Lung microvascular endothelial cell (primary cell): ENCODE measurements at places on chromosomes 5 and 9.

GRCh38 chr9:84447305-84447704 is 106.7 kb upstream of the SLC28A3 start:
- no peak for DNase-seq

DNA sequence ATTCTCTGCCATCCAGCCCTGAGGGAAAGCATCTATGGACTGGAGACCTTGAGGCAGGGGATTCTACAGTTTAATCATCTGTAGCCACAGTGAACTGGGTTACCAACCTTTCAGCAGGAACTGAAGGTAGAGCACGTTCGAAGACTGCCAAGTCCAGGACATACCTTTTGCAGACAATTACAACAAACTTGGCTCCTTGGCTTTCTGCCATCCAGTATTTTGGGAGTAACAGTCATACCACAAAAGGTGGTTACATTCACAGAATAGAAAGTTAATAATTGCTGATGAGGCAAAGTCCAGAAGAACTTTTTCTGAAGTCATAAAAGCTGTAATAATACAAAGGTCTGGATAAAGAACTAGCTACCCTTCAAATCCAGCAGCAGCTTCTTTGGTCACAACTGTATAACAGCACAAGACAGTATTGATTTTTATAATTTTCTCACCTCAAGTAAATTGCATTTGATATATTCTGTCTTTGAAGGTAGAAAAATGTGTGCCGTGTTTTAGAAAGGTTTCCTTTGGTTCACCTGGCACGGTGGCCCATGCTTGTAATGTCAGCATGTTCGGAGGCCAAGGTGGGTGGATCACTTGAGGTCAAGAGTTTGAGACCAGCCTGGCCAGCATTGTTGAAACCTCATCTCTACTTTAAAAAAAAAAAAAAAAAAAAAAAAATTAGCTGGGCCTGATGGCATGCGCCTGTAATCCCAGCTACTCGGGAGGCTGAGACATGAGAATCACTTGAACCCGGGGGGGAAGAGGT is 236.6 kb downstream of the NR3C1 start:
- DNase-seq, result no peak

GRCh38 chr5:53170746-53171349 is 61.3 kb upstream of the MOCS2 start:
- peak; percentile 64 for DNase-seq

GRCh38 chr5:14879937-14880589 is 8.5 kb upstream of the ANKH start:
- DNase-seq, result no peak

DNA sequence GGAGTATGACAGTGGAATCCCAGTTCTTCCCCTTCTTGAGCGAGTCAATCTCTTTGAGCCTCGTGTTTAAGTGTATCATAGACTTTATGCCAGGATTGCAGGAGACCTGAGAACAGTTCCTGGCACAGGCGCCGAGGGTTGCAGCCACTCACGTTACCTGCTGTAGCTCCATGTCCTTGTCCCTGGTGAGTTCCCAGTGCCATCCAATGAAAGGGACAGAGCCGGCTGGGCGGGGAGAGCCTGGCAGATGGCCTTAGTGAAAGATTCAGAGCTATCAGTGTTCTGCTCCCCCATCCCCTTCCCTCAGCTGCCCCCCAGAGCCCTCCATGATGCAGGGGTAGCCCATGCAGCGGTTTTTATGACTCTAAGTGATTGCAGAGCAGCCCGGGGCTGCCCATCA is 554.0 kb downstream of the BNC2 start:
- DNase-seq, result no peak

- no peak for DNase-seq
These were observed 2.9 kb upstream of the CAMSAP1 start for GRCh38 chr9:135910216-135910615.

DNA sequence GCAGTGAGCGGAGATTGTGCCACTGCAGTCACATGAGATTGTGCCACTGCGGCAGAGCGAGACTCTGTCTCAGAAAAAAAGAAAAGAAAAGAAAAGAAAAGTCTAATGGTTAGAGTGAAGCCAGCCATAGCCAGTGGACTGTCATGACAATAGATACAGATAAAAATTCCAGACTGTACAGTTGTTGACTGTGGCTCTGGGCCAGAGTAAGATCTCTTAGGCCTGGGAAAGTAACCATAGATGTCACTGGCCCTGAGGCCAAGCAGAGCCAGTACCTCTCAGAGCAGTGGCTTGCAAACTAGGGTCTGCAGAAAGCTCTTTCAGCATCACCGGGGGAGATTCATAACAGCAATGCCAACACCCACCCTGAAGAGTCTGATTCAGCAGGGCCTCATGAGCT is 44.1 kb upstream of the SUB1 start:
- peak; percentile 75 for DNase-seq

- peak; percentile 67 for DNase-seq
These were observed 94.6 kb upstream of the HMHB1 start for GRCh38 chr5:143717400-143717799.

GRCh38 chr5:1139331-1140170 is 27.7 kb upstream of the SLC12A7 start:
- no peak for DNase-seq

- DNase-seq, result no peak
These were observed 381.6 kb downstream of the TMEM38B start for GRCh38 chr9:106075960-106076327.

GRCh38 chr5:83374547-83374946 is 97.0 kb upstream of the VCAN start:
- no peak for DNase-seq

- peak; percentile 15 for DNase-seq
These were observed 909 bp downstream of the SLC36A1 start for GRCh38 chr5:151448038-151448985.

DNA sequence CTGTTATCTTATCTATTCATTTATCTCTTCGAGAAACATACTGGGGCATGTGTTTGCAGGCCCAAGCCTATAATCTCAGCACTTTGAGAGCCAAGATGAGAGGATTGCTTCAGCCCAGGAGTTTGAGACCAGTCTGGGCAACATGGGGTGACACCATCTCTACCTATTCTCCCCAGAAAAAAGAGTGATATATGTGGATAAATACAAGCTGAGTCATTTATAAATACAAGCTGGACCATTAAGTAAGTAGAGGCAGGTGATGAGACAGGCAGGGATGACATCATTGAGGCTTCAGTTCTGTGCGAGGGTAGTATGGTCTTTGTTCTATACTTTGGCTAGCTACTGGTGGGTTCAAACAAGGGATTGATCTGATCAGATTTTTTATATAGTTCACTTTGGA is 25.6 kb downstream of the PBX3 start:
- no peak for DNase-seq

GRCh38 chr9:113631871-113632665 is 168.5 kb downstream of the RGS3 start:
- no peak for DNase-seq

- DNase-seq, result no peak
These were observed 254.6 kb upstream of the SLC24A2 start for GRCh38 chr9:20043461-20043860.

DNA sequence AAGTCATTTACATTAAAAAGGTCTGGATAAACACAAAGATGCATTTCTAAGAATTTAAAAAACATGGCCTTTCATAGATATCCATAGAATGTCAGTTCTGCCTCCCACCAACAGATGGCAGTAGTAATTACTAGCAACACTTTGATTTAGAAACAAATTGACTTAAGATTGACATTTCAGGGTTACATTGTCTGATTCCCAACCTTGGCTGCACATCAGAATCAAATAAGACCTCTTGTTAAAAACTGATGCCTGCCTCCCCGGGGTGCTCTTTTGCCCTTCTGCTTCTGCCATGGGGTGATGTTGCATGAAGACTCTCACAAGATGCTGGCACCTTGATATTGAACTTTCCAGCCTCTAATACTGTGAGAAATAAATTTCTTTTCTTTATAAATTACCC is 146.2 kb upstream of the GPR151 start:
- DNase-seq, result peak; percentile 56

DNA sequence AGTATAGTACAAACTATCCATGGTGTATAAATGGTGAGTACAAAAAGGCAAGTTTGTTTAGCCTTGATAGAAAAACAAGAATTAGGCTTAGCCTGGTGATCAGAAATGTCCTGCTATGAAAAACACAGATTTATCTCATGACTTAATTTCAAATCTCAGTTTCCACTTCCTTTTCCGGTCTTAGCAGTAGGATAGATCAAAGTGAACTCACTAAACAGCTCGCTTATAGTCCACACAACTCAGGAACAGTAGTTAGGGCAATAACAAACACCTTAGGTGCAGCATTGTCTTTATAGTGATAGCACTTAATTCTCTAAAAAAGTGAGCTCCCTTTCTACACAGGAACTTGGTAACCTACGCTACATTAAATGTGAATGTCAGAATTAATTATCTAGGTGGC is 11.4 kb downstream of the GOLGA1 start:
- no peak for DNase-seq

GRCh38 chr9:20563917-20564316 is 58.4 kb downstream of the MLLT3 start:
- DNase-seq, result no peak

DNA sequence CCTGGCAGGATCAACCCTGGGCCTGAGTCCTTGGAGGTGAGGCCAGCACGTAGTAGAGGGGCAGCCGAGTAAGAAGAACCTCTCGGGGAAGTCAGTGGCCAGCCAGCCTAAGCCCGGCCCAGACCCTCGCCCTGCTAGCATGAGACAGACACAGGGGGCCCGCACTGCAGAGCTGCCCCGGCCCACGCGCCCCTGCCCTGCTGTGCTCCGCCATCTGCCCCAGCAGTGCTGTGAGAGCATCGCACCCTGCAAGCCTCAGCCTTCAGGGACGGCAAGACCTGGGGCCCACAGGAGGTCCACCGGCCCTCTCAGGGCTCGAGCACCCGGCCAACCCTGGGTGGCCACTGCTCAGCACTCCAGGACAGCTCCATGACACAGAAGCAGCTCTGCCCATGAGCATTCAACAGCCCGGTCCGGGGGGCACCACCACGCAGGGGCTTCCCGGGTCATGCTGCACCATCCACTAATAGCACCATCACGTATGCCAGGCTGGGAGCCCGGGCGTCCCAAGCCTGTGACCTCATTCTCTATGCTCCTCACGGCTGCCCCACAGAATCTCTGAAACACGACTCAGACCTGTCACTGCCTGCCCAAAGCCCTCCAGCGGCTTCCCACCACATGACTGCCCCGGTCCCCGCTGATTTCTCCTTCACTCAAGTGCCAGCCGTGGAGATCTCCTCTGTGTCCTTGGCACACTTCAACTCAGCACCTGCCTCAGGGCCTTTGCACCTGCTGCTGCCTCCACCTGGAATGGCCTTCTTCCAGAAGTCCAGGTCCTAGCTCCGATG is 38.1 kb downstream of the ADAMTS2 start:
- DNase-seq, result no peak

DNA sequence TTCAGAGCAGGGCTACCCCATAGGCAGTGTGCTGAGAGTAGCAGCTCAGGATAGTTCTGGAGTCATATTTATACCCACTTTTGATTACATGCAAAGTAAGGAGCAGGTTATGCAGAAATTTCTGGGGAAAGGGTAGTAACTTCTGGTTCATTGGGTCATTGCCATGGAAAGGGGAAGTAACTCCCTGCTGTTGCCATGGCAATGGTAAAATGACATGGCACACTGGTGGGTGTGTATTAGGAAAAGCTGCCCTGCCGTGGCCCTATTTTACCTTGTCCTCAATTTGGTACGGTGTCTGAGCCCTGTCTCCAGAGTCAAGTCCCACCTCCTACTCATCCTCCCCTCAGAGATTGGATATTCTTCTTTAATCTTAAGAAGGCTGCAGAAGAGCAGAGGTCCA is 526.7 kb upstream of the TYRP1 start:
- no peak for DNase-seq

DNA sequence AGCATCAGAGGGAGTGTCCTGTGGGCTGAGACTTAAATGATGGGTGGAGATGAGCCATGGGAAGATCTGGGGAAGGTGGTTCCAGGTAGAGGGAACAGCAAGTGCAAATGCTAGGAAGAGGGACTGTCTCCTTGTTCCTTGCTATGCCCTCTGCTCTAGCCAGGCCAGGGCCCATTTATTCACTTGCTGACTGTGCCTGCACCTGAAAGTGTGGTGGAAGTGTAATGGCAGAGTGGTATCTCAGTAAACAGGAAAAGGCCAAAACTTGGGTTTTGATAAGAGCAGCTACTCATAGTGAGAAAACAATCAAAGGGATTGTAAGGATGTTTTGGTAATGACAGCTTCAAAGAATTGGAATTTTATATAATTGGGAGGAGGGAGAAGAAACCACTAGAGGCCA is 32.4 kb downstream of the TLE4 start:
- DNase-seq, result no peak

DNA sequence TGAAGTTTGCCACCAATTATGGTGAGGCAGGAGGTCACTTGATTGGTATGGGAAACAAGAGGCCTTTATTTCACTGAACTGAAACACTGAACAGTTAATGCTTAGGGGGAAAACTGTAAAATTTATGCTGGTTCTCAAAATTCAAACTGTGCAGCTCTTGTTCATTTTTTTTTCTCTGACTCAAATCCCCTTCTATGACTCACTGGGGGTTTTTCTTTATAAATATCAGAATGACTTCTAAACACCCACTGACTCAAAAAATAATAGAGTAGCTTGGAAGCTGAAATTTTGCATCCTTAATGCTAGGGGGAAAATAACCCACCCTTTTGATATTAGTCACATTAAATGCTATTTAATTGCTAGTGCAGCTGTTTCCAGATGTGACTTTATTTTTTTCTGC is 24.1 kb upstream of the OTP start:
- no peak for DNase-seq

DNA sequence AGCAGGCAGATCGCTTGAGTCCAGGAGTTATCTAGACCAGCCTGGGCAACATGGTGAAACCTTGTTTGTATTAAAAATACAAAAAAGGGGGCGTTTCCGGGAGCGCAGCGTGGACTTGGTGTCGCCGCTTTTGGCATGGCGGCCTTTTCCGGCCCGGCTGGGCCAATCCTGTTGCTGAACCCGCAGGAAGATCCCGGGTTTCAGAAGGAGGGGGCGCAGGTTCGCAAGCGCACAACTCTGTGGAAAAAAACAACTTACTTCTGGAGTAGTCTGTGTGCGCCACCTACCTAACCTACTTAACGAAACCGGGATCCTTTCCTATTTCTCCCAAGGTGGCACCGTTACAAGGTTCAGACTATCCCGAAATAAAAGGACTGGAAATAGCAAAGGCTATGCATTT is 198.6 kb downstream of the MSX2 start:
- DNase-seq, result no peak

DNA sequence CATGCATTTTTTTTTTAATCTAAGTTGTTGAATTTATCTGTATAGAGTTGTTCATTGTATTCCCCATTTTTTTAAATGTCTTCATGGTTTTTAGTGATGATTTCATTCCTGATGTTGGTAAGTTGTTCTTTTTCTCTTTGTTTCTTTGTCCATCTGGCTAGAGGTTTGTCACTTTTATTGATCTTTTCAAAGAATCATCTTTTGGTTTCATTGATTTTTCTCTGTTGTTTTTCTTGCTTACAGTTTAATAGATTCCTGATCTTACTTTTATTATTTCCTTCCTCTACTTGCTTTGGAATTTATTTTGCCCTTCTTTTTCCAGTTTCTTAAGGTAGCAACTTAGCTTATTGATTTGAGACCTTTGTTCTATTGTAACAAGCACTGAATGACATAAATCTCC is 114.2 kb downstream of the AOPEP start:
- DNase-seq, result no peak
